Fibroblast of lung (primary cell): ENCODE measurements at places on chromosomes 2 and 18. TPM values are rescaled to one million over a fixed set of nuclear protein-coding genes. Genes with fewer than 3 reads are reported as not detected.

GRCh38 chr18:6363216-6363615 is 51.5 kb downstream of the L3MBTL4 start:
- DNase-seq, result no peak

- DNase-seq, result peak; percentile 76
Observed at GRCh38 chr2:20609349-20609994, 41.4 kb downstream of the HS1BP3 start.

GRCh38 chr2:118310681-118311429 is 222.6 kb downstream of the INSIG2 start:
- DNase-seq, result peak; percentile 3

Gene ACTG2
- 4.1 TPM in 2 replicates for total RNA-seq

DNA sequence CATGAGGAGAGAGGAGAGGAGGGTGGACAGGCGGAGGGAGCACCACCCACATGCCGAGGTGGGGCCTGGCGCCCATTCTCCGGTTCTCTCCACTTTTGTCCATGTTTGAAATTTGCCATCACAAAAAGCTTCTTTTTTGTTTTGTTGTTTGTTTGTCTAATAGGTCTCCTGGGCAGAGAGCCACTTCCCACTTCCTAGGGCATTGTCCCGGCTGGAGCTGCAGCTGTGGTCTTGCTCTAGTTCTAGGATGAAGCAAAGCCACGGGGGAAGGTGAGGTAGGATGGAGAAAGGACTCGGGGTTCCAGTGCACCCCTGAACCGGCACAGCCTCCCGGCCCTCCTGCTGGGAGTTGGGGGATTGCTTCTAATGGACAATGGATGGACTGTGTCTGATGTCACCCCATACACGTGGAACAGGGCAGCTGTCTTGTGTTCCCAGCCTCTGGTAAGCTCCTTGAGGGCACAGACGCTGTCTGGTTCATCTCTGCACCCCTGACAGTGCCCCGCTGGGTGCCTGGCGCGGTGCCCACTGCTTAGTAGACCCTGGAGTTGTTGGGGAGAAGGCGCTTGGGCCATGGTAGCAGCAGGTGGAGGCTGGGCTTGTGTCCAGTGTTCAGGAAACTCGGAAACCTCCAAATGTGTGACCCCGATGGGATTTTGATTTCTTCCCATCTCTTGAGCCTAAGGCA is 278.4 kb downstream of the NDUFA10 start:
- no peak for DNase-seq

GRCh38 chr2:29726976-29727375 is 194.4 kb downstream of the ALK start:
- DNase-seq, result no peak

GRCh38 chr18:58466636-58467205 is 162.2 kb downstream of the ALPK2 start:
- DNase-seq, result no peak

DNA sequence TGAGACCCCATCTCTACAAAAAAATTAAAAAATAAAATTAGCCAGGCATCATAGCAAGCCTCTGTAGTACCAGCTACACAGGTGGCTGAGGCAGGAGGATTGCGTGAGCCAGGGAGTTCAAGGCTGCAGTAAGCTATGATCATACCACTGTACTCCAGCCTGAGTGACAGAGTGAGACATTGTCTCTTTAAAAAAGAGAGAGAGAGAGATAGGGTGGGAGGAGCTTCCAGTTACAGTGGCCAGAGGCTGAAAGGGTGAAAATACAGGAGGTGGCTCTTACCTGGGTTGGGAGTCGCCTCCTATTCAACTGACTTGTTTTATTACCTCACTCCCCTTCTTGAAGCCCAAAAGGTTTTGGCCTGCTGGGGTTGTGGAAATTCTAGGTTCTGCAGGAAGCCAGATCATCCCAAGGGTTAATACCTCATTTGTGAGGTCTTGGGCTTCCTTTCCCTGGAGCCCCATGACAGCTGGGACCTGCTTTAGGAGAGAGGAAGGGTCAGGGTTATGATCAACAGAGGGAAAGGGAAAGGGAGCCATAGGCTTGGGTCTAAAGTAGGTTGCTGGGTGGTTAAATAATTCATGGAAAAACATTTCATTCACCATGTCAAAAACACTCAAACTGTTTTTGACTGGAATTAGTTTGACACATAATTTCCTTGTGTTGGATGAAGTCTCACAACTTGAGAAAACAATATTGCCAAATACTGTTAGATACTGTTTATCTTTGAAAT is 17.4 kb downstream of the DYNC2LI1 start:
- no peak for DNase-seq

Gene ANKRD62
- not detected in 2 replicates for total RNA-seq
